ENCODE measurements at places on chromosomes 3 and 15. TPM values are rescaled to one million over a fixed set of nuclear protein-coding genes. Genes with fewer than 3 reads are reported as not detected.
A peak's percentile ranks its signal among the peaks of the same experiment; 100 is the strongest.

DNA sequence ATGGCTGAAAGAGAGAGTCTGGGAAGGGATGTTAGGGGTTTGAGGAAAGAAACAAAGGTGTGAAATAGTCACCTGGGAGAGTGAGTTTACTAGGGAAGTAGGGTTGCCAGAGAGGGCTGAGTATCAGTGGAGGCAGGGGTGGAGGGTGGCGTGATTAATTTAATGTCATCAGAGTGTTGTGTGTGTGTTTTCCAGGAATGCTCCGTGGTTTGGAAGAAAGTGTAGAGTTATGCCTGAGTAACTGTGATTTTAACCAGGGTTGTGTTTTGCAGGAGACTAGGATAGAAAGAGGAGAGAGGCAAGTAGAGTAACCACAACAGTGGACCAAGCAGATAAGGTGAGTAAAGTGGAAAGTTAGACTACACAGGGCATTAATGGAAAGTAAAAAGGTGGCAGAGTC lies 27.2 kb downstream of the PLD1 start:
- peak; percentile 82 for DNase-seq

Gene COLQ
- polyA plus RNA-seq: 0.17 TPM

GRCh38 chr3:111723293-111724215 lies 128.4 kb upstream of the ZBED2 start:
- DNase-seq: peak; percentile 93

- DNase-seq: no peak
Observed at GRCh38 chr3:55647670-55648069, 160.6 kb upstream of the WNT5A start.

DNA sequence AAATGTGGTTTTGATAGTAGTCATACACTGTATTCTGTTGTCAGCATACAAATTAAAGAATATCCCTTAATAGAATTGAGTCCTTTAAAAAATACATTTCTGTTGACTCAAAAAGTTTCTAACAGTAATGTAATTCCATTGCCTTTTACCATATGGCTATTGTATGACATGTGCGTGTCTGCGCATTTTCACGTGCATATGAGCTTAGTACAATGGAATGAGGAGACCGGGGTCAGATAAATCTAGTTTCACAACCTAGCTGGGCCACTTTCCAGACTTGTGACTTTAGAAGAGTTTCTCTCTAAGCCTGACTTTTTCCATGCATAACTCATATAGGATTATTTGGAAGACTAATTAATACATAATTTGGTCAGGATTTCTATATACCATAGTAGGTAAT lies 38.7 kb downstream of the ZBTB38 start:
- peak; percentile 93 for DNase-seq

Gene DNAH1
- 0.72 TPM for polyA plus RNA-seq

- DNase-seq: no peak
Observed at GRCh38 chr3:128501431-128501830, 8.4 kb upstream of the GATA2 start.

Gene PLA2G4F
- polyA plus RNA-seq: not detected

DNA sequence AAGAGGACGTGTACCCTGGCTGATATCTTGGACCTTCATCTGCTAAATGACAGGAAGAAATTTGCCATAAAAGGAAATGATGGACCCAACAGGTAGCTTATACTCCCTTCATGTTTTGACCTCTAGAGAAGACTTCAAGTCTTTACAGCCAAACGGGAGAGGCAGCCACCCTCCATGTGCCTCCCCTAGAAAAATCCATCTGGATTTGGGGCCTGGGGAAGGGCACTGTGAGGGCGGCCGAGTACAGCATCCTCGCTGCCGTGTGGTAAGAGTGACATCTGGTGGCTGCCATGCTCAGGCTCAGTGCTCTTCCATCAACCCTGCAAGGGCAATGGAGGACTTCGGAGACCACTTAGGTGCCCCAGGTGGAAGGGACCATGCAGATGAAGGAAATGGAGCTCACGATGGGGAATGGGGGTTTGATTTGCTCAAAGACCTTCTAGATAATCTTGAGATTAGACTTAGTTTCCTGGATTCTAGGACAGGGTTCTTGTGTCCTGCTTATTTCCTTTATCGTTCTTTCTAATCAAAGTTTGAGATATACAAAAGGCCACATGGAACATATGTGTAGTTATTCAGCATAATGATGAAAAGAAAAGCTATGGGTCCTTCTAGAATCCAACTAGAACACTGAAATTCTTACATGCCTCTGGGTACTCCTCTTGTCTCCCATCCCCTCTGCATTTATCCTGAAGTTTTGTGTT lies 44.4 kb downstream of the AQP9 start:
- DNase-seq: peak; percentile 64

Gene TRANK1
- polyA plus RNA-seq: 9.1 TPM

GRCh38 chr3:46414739-46415138 lies 7.7 kb downstream of the CCRL2 start:
- DNase-seq: no peak

GRCh38 chr3:11591002-11591355 lies 52.7 kb downstream of the VGLL4 start:
- no peak for DNase-seq

GRCh38 chr15:44066211-44066827 lies 128.8 kb downstream of the FRMD5 start:
- DNase-seq: peak; percentile 40

GRCh38 chr3:160935413-160936095 lies 169.6 kb downstream of the B3GALNT1 start:
- no peak for DNase-seq

Gene LAMB2
- 375 TPM for polyA plus RNA-seq

DNA sequence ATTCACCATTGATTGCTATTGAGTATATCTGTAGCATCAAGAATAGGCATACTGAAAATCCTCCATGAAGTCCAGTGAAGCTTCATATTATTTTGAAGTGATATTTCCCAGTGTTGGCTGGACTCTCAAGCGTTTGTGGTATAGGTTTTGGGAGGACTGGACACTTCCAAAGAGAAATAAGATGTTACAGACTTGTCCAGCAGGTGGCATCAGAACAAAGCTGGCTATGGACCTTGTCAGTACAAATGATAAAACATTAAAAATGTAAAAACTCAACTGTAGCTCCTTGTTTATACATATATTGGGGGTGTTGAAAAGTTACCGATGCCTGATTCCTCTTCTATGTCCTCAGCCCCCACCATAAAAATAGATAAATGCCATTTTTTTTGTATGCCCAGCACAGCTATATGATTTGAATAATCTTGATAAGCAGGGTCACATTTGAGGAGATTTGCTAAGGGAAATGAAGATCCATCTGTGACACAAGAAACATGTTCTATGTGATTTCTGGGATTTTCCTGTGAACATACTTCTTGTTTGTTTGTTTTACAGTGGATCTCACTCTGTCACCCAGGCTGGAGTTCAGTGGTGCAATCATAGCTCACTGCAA lies 54.5 kb upstream of the GOLGA6B start:
- peak; percentile 47 for DNase-seq

- DNase-seq: no peak
Observed at GRCh38 chr3:70110066-70110465, 110.5 kb downstream of the SAMMSON start.

DNA sequence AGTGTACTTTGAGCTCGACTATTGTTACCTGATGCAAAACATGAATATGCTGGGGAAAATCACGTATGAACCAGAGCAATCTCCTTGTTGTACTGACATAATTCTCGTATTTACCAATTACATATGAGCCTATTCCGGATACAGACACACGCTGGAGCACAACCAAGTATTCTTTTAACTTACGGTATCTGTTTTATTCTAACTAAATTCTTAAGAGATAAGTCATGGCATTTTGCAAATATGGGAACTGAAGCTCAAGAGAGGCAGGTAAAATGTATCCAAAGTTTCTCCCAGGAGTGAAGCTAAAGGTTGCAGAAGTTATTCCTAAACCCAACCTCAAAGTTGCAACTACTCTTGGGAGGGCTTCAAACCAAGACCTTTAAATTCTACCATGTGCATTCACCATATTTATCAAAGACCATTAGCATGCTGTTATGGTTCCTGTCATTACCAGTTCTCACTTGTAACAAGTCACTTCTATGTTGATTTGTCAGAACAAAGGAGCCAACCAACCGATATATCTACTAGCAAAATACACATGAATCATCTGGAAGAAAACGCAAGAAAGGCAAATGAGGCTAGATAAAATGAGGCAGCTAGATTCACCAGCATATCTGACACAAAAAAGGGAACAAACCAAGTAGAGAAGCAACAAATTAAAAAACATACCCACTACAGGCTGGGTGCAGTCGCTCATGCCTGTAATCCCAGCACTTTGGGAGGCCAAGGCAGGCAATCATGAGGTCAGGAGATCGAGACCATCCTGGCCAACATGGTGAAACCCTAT lies 17.8 kb downstream of the TBL1XR1 start:
- peak; percentile 47 for DNase-seq

Gene AMT
- 2.7 TPM for polyA plus RNA-seq

GRCh38 chr3:114394551-114394950 lies 100.7 kb downstream of the TIGIT start:
- DNase-seq: no peak

Gene FGF7
- 61.5 TPM for polyA plus RNA-seq

DNA sequence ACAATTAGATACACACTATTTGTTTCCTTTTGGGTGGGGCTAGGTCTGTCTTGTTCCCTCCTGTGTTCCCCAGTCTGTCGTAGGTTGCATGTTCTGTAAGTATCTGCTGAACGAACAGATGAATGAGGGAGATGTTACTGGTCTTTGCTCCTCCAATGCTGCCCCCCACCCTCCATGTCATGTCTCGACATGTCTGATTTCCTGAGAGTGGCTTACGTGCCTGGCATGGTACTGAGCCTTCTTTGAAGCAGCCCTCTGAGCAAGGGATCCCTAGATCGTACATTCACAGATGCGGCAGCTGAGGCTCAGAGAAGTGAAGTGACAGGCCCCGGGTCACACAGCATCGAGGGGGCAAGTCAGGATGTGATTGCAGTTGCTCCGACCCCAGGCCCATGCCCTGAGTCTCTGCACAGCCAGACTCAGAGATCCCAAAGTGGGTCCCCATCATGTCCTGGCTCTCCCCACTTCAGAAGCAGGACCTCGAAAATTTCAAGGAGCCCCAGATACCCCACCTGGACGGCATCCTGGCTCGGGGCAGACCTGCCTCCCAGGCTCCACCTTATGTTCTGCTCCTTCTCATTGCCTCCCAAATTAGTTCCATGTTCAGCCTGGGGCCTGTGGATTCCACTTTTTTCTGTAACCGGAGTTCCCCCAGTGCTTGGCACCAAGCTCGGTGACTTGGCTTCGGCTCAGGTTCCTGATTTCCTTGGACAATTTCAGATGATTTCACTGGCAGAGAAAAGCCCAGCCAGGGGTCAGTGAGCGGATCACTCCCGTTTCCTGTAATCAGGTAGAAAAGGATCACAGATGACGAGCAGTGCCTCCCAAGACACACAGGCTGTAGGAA lies 24.7 kb downstream of the GOLGA6L2 start:
- DNase-seq: peak; percentile 4

DNA sequence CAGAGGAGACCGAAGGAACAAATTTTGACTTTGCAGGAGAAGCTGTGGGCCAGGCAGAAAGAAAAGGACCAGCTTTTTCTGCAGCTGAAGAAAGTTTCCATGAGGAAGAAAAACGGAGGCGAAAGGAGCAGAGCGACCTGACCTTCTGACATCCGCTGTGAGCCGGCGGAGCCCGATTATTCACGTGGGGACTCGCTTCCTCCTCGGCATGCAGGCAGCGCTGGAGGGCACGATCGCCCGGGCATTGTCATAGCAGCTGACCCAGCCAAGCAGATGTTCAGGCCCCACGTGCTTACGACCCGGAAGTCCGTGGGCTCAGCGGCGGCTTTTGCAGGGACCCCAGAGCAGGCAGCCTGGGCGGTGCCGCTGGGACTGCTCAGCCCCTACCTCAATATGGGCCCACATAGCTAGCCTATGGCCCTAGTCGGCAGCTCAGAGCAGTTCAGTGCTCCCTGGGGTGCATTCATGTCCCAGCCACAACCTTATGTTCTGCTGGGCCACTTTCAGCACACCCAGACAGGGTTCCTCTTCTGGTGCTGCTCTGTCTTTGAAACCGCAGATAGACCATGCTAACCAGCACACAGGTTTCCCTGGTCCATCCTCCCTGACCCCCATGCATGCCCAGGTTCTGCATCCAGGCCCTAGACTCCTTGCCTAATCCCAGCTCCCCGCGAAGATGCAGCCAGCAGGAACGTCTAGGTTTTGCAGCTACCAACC lies 10.5 kb upstream of the EIF4A2 start:
- DNase-seq: no peak

- DNase-seq: peak; percentile 37
Observed at GRCh38 chr3:119145500-119146167, at the start of gene TEX55. Gene TEX55, plus strand, starts transcription at chr3:119146165. Its CDS starts 25 bp downstream, at chr3:119146190.

GRCh38 chr3:13103416-13104058 lies 30.3 kb upstream of the IQSEC1 start:
- no peak for DNase-seq

Gene GPR156
- polyA plus RNA-seq: 0.45 TPM

- peak; percentile 87 for DNase-seq
Observed at GRCh38 chr3:124761250-124761796, 31.1 kb downstream of the UMPS start.

DNA sequence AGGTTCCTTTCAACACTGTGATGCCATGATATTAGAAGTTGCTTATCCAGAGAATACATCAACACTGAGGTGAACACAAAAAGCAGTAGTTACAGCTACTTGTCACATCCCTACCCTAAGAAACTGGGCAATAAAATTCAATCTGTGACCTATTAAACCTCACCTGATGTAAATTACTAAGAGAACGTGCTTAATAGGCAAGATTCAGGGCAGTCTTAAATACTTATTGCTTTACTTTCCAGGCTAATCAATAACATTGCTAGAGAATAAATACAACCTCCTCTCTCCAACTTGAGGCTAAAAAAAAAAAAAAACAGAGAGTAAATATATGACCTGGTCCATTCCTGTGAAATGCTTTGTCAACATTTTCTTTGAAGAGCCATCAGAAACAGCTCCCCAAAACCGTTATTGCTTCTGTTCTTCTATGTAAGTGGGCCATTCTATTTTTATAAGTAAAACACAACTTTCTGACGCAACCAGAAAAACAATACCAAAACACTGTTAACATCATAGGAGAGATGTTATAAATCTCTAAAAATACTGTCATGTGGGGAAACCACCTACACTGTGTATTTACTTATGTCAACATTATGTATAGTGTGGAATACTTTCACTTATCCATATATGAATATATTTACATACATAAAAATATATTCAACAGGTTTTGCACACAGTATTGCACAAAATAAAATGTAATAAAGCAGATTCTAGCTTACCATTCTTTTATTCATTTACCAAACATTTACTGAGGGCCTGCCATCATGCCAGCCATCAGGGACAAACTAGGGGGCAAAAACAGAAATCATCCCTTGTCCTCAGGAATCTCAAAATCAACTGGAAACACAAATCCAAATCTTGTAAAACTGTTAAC lies 2.7 kb downstream of the NKIRAS1 start:
- DNase-seq: no peak

DNA sequence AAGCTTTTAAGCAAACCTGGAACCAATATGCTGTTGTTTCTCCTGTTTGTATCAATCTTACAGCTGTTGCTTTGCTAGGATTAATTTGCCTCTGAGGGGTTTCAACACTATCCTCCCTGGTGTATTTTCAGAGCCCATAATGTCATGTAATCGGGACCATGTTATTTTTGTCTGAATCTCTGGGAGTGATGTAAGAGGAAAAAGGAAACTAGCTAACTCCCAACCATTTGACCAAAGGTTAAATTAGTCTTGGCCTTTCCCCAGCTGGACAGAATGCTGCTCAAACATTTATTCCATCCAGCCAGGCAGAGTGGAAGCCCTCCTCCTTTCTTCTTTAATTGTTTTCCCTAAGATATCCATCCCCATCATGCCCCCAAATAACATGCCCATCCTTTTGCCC lies 142.2 kb downstream of the ALDH1A2 start:
- peak; percentile 64 for DNase-seq

Gene ALDH1A2
- 1.1 TPM for polyA plus RNA-seq

Data from fibroblast of lung (primary cell).